ENCODE measurements at places on chromosomes 5 and 9. TPM values are rescaled to one million over a fixed set of nuclear protein-coding genes. Genes with fewer than 3 reads are reported as not detected.

- no peak for DNase-seq
Measured at GRCh38 chr5:108523360-108523759, 141.5 kb upstream of the FBXL17 start.

GRCh38 chr5:9513827-9514226 lies 32.0 kb downstream of the SEMA5A start:
- DNase-seq = no peak

GRCh38 chr5:40829748-40830533 lies 5.1 kb downstream of the RPL37 start:
- no peak for DNase-seq

DNA sequence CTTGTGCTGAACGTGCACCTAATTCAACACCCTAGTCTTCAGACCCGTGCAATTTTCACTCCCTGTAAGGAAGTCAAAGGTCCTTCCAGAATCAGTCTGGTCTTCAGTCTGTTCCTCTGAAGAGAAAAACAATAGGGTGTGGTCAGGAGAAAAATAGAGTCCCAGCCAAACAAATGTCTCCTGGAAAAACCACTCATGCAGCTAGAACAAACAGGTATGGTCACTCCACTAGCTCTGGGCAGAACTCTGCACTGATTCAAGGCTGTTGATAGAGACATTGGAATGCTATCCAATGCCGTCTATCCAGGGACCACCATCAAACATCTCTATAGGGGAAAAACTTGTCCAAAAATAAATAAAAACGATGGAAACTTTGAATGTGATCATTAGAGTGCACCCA lies 81.8 kb upstream of the MAP3K1 start:
- no peak for DNase-seq

- no peak for DNase-seq
Measured at GRCh38 chr5:22754155-22754554, 99.0 kb downstream of the CDH12 start.

- DNase-seq = no peak
Measured at GRCh38 chr5:2908086-2908485, 156.6 kb upstream of the IRX2 start.

GRCh38 chr9:87699835-87700234 lies 26.1 kb upstream of the CTSL start:
- DNase-seq = no peak

DNA sequence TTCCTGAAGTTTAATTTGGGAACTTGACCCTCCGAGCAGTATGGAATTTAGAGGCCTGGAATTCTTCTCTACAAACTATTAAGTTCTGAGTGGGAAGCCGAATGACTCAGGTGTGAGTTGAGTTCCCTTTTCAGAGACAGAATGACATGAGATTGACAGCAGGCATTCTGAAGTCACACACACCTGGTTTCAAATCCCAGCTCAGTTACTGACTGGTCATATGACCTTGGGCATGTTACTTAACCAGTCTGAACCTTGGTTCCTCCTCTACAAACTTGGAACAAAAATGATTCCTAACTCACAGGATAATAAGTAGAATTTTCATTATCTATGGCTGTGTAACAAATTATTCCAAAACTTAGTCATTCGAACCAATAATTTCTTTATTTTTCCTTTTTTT lies 45.5 kb upstream of the GPBP1 start:
- DNase-seq = no peak

GRCh38 chr9:113529336-113530009 lies 65.9 kb downstream of the RGS3 start:
- no peak for DNase-seq

DNA sequence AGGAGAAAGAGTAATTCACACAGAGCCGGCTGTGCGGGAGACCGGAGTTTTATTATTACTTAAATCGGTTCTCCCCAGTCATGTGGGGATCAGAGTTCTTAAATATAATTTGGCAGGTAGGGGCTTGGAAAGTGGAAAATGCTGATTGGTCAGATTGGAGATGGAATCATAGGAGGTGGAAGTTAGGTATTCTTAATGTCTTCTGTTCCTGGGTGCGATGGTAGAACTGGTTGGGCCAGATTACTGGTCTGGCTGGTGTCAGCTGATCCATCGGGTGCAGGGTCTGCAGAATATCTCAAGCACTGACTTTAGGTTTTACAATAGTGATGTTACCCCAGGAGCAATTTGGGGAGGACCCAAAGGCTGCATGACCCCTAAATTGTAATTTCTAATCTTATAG lies 4.6 kb upstream of the CERCAM start:
- DNase-seq = no peak

- DNase-seq = no peak
Measured at GRCh38 chr5:144125163-144125726, 45.2 kb downstream of the YIPF5 start.

- DNase-seq = no peak
Measured at GRCh38 chr5:59001154-59001553, 418.3 kb downstream of the RAB3C start.

Gene FAT2
- not detected for total RNA-seq

Gene OR1Q1
- total RNA-seq = not detected

Gene SLC4A9
- 0.66 TPM for total RNA-seq

Gene TENT4A
- total RNA-seq = 37.1 TPM

Data from dorsolateral prefrontal cortex (tissue), 122 donors.